ENCODE measurements at places on chromosomes 11 and 22.

DNA sequence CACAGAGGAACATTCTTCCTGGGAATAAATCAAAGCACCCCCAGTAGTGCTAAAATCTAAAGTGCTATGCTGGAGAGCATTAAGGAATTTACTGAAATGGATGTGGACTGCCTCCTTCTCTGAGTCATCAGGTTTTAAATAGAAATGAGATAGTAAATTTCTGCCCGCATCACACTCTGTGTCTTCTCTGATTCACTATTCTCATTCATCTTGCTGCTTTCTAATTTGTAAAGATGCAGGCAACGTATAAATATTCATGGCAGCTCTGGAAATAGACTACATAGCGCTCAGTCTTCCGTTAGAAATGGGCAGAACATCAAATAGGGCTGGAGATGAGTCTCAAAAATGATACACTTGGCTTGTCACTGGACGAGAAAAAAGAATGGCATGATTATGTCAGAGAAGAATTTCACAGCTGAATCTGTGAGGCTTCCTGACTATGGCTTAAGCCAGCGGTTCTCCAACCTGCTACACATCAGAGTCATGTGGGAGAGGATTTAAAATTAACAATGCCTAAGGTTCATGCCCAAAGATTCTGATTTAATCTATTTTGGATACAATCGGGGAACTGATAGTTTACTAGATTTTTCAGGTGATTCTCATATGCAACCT, 178.2 kb downstream of the LRRC4C start:
- no peak for DNase-seq

DNA sequence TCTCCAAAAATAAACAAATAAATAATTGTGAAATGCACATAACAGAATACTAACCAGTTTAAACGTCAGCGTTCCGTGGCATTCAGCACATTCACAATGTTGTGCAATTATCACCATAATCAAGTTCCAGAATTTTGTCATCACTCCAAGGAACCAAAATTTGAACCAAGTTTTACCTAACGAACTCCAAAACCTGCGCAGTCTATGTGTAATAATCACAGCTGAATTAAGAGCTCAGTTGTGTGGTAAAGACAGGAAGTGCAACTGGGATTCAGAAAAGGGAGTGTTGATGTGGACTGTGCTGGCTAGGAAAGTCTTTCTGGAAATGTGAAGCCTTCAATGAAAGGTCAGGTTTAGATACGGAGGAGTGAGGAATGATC, 5.4 kb upstream of the MCAM start:
- DNase-seq, result no peak

DNA sequence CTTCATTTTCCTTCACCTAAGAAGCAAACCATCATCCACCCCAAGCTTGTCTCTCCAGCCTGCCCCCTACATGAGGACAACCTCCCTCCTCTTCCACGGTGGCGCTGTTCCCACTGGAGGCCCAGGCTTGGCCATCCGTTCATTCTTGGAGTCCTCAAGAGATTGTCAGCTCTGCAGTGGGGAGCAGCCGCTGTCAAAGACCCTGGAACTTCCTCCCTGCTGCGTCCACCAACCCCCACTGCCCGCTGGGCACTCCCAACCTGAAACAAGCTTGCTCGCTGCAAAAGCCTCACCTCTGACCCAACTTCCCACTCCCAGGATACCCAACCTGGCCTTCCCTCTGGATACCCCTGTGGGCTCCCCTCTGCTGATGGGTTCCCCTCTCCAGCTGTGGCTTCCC, 10.4 kb upstream of the CD81 start:
- no peak for DNase-seq

GRCh38 chr22:44523981-44524759, 26.1 kb upstream of the RTL6 start:
- no peak for DNase-seq

GRCh38 chr11:10899121-10899830, 41.4 kb upstream of the ZBED5 start:
- no peak for DNase-seq

DNA sequence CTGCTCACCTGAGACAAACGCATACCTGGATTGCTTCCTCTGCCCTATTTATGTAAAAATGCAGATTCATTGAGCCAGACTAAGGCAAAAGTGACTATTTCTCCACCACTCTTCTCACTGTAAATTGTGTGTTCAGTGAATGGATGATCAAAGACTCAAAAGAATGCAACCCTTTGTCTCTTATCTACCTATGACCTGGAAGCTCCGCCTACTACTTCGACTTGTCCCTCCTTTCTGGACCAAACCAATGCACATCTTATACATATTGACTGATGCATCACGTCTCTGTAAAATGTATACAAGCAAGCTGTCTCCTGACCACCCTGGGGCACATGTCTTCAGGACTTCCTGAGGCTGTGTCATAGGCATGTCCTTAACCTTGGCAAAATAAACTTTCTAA, 418.0 kb upstream of the SYN3 start:
- no peak for DNase-seq

GRCh38 chr22:44261861-44262595, 50.7 kb downstream of the SHISAL1 start:
- DNase-seq, result no peak

- no peak for DNase-seq
Measured at GRCh38 chr11:72975778-72976521, 161.7 kb downstream of the ATG16L2 start.

- DNase-seq, result no peak
Measured at GRCh38 chr11:68549789-68550484, 89.4 kb downstream of the PPP6R3 start.

DNA sequence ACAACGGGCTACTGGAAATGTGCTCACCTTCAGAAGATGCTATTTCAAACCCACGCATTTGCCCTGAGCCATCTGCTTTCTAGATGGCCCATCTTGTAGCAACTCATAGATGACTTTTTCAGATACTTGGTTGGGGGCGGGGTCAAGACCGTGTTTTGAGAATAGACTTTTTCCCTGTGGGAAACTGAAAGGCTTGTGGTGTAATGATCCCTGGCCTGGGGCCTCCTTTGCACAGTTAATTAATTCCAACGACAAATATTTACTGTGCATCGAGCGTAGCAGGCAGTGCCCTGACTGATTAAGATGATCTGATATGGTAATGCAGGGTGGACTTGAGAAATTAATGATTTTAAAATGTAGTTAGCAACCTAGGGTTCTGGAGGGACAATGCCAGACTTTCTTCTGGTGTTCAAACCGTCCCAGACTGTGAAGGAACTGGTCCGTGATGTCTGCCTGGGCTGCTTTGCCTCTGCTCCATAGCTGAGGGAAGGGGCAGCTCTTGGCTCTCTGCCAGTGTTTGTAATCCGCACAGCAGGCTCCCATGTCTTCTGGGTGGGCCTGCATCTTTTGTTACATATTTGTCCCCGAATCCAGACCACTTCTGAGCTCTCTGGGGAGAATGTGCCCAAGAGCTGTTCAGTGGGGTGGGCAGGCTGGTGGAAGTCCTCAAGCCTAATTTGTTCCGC, 84.8 kb downstream of the ADAMTS15 start:
- no peak for DNase-seq

DNA sequence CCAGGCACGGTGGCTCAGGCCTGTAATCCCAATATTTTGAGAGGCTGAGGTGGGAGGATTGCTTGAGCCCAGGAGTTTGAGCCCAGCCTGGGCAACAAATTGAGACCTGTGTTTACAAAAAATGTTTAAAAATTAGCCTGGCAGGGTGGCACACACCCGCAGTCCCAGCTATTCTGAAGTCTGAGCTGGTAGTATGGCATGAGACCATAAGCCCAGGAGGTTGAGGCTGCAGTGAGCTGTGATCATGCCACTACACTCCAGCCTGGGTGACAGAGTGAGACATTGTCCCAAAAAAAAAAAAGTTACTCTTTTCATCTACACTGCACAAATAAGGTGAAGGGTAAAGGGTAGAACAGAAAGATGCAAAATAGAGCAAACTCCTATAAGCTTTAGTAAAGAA, 22.3 kb upstream of the PPP2R1B start:
- DNase-seq, result no peak

DNA sequence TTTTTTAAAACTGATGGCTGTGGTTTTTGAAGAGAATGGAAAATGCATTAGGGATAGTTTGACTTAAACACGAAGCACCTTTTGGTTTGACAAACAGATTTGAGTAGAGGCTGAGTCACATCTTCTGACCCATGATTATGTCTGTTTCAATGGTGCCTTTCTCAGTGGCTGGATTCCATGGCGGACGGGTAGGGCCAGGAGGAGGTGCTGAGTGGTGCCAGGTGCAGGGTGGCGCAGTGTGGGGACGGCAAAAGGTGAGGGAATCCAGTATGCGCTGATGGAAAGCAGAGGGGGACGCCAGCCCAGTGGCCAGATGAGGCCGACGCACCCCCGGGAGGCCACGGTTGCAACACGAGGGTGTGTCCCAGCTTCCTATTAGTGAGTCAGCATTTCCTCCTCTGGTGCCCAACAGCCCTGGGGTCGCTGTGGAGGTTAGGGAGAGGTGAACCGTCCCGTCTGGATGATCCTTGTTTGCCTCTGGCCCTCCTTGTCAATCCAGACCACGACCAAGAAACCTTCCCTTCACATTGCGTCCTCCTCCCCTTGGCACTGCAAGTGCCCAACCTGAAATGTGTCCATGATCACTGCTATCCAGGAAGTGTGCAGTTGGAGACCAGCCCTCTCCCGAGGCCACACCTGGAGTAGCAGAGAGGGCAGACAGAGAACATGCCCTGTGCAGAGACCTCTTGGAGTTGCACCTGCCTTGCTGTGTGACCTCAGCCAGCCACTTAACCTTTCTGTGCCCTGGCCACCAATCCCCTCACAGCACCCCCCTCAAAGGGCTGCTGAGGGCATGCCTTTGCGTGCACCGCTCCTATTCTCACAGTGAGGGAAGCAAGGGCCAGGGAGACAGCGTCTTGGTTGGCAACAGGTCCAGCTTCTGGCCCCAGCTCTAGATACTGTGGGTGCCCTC, 32.5 kb upstream of the ATXN10 start:
- DNase-seq, result no peak

DNA sequence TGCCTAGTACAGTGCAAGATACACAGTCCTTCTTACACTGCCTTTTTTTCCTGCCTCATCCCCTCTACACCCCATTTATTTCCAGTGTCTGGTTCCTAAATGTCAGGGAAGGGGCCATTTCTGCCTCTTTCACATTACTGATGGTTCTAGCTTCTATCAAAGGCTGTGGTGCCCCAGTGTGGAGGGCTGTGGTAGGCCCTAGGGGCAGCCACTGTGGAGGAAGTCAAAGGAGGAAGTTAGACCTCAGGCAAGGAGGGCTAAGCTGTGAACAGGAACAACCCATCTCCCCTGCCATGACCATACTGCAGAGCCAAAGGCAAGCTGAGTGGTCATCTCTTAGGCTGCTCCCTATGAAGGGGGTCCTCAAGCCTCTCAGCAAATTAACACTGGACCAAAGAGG, 81.9 kb upstream of the CRTAM start:
- DNase-seq, result no peak

DNA sequence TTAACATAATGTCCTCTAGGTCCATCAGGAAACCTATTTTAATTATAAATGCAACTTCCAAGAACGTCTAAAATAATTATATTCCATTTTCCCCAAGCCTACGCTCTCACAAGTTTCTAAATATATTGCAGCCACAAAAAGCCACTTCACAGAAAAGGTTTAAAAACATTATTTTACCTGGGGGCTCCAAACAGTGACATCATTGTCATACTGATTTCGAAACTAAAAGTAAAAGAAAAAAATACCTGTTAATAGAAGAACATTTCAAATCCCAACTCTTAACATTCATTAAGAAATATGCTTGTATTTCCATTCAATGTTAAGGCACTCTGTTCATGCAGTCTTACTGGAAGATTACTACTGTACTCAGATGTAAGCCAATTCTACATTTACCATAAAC, 1.4 kb downstream of the PSMA1 start:
- no peak for DNase-seq

DNA sequence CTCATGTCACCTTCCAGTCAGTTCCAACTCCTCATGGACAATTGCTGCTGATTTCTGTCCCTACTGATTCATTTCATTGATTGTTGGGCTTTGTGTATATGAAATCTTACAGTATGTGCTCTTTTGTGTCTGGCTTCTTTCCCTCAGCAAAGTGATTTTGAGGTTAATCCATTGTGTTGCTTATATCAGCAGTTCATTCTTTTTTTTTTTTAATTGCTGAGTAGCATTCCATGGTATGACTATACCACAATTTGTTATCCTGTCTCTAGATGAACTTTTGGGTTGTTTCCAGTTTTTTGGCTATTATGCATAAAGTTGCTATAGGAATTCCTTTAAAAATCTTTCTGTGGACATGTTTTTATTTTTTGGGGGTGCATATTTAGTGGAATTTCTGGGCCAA, 59.9 kb downstream of the NXPE1 start:
- no peak for DNase-seq

DNA sequence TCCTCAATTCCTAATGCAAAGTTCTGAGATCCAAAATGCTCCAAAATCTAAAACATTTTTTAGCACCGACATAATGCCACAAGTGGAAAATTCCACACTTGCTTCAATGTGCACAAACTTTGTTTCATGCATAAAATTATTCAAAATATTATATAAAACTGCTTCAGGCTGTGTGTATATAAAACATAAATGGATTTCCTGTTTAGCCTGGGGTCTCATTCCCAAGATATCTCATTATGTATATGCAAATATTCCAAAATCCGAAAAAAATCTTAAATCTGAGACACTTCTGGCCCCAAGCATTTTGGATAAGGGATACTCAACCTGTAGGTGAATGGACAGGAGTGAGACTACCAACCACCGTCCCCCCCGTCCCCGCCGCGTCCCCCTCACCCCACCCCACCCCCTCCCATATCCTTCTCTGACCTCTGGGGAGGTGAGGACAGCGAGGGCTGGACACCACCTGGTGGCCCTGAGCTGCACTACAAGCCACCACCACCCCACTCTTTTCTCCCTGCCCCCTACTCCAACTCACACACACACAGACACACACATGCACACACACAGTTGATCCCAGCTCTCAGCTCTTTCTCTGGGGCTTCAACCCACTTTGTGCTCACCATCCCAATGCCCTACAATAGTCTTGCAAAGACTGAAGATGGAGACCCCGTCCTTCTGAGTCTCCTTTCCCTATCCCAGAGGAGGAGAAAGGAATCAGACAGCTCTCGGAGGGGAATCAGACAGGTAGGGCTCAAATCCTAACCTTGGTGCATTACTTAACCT, 101.0 kb downstream of the PDE2A start:
- no peak for DNase-seq

- no peak for DNase-seq
Measured at GRCh38 chr11:120184371-120184945, 26.4 kb upstream of the OAF start.

GRCh38 chr22:37996515-37997246, 12.3 kb upstream of the SOX10 start:
- DNase-seq, result no peak
